ENCODE measurements at places on chromosomes 5 and 9.

- no peak for DNase-seq
These were observed 46.1 kb upstream of the RIOK2 start for GRCh38 chr5:97229196-97229595.

DNA sequence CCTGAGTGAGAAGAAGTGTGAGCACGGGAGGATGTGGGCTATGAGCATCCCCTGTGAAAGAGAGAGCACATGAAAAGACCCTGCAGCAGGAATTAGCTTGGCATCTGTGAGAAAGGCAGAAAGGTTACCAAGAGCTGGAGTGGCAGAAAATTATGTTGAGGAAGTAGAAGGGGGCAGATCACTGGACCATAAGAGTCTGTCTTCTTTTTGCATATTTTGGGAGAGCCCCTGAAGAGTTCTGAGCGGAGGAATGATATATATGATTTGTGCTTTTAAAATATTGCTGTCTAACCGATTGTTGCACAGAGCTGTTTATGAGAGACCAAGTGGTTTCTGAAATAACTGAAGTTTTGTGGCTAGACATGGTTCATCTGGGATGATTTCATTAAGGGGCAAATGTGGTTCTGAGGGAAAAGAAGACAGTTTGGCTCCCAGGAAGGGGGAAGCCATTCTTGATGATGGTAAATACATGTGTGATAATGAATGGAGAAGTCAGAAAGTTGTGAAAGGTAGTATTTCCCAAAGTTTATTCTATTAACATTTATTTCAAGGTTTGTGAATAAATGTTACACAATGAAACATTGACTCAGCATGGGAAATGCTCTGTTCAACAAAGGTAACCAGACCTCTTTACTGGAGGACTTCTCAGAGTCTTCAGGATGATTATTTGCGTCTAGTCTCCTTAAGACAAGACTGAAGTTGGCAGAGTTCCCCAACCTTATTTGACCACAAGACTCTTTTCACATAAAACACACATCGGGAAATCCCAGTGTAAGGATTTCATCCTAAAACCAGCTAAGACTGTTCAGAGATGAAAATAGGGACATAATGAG lies 31.5 kb upstream of the ADRB2 start:
- no peak for DNase-seq

GRCh38 chr9:77817590-77818311 lies 169.6 kb upstream of the GNA14 start:
- no peak for DNase-seq

GRCh38 chr5:137142346-137142745 lies 356.8 kb downstream of the SPOCK1 start:
- no peak for DNase-seq

- DNase-seq, result no peak
These were observed 13.9 kb downstream of the PCDH12 start for GRCh38 chr5:141944076-141944475.

DNA sequence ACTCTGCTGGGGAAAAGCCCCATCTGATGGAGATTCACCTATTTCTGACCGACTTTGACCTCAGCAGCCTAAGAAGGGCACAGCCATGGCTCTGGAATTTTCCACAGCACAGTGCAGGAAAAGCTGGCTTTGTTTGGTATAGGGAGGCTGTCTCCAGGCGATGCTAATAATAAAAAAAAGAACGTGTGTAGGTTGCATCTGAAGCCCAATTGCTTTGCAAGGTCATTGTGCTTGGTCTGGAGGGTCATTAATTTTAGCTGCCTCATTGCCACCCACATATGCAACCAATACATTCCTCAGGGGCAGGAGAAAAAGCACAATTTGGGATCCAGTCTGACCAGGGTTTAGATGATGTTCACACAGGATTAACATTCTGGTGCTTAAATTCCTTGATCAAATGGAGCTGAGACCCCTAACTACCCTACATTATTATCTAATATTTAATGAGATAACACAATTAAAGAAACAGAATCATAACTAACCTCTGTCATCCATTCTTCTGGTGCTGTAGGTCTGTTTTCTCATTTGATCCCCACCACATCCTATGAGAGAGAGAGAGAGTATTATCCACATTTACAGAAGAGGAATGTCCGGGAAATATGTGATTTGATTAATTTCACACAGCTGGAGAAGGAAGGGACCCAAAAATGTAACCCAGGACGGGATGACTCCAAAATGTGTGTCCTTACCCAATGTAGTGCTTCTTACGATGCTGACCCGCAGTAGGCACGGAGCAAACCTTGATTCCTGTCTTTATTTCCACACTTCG lies 175.9 kb downstream of the RFK start:
- no peak for DNase-seq

DNA sequence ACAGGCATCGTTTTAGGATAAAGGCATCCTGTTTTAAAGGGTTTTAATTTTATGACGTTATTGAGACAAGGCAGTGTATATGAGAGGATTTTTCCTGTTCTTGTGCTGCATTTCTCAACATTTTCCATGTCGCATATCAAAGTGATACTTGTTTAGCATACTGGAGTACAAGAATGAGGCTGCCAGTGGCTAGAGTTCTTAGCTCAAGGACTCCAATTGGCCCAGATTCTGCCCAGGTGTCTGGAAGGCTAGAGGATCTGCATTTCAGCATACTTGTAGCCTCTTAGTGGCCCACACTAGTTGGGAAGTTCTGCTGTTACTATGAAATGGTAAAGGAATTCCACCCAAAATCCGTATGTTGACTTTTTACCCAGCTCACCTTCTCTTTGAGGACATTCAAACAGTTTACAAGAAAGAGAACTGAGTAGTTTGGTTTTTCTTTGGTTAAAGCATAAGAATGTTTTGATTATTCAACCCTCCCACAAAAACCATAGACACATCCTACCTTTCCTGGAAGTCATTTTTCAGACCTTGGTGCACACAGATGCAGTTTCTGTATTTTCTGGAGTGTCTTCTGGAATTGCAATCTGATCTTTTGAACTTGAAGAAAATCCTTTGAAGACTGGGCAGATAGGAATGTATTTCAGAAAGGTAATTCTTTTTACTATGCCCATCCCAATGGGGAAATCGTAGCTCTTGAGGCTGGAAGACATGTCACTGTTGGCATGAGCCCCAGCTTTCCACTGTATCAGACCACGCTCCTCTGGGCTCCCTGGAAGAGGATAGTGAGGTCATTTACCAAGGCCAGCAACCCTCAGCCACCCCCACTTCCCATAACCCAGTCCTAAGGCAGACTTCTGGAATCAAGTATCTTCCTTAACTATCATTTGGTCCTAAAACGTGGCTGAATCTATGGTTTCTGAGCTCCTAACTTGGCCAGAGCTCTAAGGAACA lies 11.3 kb downstream of the SLC23A1 start:
- no peak for DNase-seq

DNA sequence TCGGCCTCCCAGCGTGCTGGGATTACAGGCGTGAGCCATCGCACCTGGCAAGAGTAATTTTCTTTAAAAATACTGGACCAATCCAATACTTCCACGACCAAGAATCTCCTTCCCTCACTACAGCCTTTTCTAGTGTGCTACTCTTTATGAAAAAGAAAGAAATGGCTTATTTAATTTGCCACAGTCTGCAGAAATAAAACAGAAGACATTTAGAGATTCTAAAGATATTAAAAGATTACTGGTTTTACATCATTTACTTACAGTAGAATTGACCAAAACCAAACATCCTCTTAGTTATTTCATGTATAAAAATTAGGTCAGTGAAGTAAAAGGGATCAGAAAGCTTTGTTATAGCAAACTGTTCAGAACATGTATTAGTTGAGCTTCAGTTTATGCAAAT lies 679.6 kb downstream of the MAT2B start:
- DNase-seq, result no peak

- no peak for DNase-seq
These were observed 25.9 kb downstream of the RUSC2 start for GRCh38 chr9:35515766-35516165.

DNA sequence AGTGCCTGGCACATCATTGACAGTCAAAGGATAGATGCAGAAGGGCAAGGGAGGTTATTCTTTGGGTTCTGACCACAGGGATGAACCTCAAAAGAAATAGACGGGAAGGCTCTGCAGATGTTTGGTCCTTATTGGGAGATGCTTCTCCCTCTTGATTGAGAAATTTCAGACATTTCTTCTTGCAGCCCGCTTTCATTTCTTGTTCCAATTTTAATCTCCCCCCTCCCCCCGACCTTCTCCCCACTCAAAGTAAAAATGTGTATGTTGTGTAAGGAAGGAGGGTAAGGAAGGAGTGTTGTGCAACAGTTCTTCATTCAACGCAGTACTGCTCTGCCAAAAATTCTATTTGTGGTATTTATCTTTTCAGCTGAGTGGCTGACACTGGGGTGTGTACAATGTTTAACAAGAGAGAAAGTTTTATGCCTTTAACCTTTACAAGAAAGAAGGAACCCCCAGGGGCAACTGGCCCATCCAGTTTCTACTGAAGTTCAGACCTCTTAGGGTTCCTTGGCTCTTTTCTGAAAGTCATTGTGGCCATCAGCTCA lies 46.3 kb upstream of the TNFSF15 start:
- no peak for DNase-seq

DNA sequence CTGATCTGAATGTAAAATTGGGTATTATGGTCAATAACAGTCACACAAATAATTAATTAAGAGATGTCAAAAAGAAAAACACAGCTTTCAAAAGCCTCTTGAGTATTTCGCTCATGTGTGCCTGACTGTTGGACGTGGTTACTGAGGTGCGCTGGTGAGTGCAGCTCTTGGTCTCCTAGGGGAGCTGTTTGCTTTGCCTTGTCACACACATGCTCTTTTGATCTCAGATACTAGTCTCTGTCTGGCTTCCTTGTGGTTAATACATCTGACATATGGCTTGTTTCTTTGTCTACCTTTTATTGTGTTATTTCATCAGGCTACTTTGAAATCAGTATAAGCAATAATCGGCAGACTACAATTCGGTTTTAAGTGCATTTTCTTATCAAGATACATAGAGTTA lies 51.5 kb downstream of the PCSK1 start:
- DNase-seq, result no peak

DNA sequence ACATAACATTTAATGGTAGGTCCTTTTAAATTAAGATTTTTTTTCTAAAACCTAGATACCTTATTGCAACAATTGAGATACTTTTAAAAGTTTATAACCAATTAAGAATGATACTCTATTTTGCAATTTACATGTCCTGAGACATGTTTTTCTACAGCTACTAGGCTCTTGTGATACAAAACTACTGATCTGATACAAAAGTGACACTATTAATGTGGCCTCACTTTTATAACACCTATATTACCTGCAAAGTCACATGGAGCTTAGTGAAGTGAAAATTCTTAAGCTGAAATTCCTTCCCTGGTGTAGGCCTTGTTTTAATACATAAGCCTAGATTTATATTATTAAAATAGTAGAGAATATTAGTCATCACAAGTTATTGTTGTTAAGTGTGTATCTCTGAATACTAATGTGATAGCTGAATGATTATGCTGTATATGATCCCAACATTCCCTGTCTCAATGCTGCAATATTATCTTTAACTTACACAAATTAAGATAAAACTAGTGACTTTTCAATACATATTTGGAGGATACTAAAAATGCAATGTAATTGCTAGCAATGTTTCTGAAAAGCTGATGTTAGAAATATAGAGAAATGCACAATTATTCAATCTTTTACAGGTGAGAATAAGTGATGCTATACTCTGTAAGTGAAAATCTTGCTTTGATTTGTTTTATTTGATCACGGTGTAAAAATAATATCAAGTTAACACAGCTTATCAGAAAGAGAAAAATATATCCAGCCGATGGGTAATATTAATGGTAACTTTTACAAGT lies 2.6 kb downstream of the NFIB start:
- no peak for DNase-seq

- no peak for DNase-seq
These were observed 38.9 kb downstream of the PAM start for GRCh38 chr5:102794047-102794446.

DNA sequence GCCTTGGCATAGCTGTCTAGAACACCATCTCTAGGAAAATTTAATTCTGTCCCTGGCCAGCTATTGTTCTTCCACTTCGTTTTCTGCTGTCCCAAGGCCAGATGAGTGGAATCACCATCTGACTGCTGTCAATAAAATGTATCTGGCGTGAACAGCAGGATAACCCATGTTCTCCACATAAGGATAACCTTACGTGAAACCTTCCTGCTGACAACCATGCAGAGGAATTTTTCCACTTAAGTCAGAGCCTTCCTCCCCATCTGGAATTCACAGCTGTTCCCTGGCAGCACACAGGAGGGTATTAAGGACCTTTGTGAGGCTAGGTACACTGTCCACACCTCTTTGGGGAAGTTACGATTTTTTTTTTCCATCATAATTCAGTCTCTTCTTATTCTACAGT lies 28.6 kb downstream of the RNF44 start:
- no peak for DNase-seq

DNA sequence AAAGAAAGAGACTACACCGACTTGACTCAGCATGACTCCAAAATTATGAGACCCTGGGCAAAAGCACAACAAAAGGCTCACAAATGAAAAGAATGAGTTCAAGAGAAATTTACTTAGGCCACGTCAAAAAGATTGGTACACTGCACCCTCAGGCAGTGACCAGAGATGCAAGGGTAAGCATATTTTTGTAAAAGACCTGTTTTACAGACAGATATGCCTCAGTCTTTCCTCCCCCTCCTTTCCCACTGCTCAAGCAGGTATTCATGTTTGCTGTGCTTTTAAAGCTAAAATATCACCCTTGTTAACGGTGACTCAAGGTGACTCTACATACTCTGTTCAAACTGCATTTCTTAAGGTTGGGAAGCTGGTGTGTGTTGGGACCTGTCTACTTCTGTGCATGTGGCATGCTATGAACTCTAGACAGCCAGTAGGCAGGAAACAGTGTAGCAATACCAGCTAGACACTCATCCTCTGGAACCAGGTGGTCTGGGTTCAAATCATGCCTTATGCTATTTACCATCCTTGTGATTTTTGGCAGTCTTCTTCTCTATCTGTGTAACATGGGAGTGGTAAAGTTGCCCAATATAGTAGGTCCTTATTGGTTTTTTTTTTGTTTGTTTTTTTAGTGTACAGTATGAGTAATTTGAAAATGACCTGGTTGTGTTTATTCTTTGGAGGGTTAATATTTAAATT lies 98.7 kb downstream of the TLE4 start:
- DNase-seq, result no peak

GRCh38 chr9:138009803-138010690 lies 132.5 kb downstream of the CACNA1B start:
- no peak for DNase-seq

DNA sequence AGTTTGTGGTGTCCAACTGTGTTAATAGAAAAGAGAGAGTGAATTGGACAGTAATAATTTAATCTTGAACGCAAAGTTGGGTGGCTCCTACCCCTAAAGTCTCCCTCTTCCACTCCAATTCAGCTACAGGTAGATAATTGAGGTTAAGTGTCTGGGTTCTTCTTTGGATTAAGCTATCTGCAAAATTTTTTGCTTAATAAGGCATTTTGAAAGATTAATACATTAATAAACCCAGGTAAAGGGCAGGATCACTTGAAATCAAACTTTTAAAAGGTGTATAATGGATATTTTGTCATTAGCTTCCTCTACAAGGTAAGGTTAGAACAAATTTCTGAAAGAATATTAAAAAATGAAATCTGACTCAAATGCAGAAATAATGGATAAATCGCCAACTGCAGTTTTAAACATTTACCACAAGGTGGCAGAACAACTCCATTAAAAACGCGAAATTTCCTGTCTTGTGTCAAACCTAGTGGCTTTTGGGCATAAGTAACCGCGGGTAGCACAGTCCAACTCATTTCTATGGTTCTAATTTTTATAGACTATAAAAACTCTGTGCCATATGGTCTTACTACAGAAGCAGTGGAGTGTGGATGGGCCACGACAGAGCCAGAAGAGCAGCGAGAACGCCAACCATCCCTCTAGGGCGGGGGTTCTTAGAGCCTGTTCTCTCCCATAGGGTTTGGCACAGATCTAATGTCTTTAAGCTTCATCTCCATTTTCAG lies 276.5 kb downstream of the ARHGEF28 start:
- peak; percentile 32 for DNase-seq
